ENCODE measurements at places on chromosomes 4 and X.
A peak's percentile ranks its signal among the peaks of the same experiment; 100 is the strongest.

DNA sequence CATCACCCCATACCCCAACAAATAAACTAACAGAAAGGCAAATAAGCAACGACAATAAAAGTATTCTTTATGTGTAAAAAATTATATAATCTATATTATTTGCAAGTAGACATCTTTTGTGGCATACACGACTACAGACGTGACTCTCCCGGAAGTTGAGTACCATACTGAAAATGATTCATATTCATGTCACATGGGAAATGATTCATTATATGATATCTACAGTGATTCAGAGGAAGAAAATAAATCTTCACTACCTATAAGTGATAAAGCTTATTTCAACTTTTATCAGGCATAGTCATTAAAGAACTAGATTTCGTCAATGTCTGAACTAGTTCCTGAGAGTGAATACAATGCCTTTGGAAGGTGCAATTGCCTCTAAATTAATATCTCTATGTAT is 4.6 kb upstream of the ANTXR2 start:
- DNase-seq = no peak

GRCh38 chr4:139410312-139410711 is 43.6 kb upstream of the RAB33B start:
- no peak for DNase-seq

DNA sequence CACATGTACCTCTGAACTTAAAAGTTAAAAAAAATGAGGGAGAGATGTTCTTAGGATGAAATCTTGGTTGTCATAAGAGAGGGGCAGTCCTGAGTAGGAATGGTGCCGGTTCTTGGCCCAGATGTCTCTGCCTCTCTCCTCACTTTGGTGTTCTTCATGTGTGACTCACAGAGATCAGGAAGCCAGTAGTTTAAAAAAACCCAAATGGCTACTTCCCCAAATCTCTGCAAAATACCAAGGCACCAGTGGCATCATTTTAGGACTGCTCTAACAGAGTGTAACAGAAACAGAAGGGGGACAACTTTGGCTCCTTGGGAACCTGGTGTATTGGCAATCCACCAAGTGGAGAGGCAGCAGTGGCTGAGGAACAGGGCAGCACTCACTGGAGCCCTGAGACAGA is 116.8 kb downstream of the SCD5 start:
- DNase-seq = no peak

GRCh38 chr4:5157791-5158770 is 106.8 kb downstream of the STK32B start:
- peak; percentile 71 for DNase-seq

DNA sequence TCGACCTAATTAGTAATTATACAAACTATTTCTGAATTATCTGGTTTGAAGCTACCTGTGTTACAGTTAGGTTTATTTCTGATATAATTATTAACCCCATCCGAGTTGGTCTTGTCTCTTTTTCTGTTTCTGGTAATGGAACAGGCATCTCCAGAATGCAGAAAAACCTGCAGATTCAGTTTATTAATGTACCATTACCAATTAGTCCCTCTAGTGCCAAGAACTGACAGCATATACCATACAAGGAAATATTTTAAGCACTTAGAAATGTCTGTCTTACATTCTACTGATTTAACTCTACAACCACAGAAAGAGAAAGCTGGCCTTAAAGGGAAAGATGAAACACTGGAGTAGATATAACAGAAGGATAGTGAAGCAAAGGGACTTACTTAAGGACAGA is 570.6 kb downstream of the CENPC start:
- peak; percentile 2 for DNase-seq

GRCh38 chr4:77235289-77235854 is 78.4 kb downstream of the CCNG2 start:
- no peak for DNase-seq

DNA sequence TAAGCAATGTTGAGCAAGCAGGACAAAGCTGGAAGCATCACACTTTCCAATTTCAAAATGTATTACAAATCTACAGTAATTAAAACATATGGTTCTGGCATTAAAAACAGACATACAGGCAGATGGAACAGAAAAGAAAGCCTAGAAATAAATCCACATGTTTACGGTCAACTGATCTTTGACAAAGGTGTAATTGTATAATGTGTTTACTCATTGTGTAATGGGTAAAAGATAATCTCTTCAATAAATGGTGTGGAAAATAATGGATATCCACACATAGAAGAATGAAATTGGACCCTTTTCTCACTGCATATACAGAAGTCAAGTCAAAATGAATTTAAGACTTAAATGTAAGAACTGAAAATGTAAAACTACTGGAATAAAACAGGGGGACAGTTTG is 394.2 kb downstream of the ANKRD50 start:
- DNase-seq = no peak

DNA sequence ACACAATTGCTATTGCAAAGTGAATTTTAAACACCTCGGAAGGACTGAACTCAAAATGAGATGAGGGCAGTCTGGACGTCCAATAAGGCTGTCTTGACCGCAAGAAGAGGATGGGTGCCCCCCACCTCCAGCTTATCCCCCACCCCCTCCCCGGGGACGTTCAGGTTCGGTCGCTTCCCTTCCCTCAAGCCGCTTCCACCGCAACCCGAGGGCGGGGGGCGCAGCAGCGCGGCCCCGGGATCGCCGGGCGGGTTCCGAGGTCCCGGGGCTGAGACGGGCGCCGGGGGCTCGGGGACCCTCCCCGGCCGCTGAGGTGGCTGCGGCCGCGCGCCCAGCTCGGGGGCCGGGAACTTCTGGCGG is 480 bp downstream of the USP46 start:
- no peak for DNase-seq

DNA sequence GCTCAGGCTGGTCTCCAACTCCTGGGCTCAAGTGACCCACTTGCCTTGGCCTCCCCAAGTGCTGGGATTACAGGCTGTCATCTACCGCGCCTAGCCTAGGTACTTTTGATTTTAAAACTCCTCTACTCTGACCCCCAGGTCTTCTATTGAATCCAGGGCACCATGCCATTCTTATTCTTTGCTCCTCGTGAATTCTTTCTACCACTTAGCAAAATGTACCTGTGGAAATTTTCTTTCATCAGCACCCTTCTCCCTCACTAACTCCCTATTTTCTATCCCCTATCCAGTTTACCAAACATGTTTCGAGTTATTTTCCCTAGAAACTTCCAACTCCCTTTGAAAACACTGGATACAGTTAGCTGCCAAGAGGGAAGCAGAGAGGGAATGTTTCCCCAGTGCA is 60.0 kb upstream of the RAPGEF2 start:
- no peak for DNase-seq

DNA sequence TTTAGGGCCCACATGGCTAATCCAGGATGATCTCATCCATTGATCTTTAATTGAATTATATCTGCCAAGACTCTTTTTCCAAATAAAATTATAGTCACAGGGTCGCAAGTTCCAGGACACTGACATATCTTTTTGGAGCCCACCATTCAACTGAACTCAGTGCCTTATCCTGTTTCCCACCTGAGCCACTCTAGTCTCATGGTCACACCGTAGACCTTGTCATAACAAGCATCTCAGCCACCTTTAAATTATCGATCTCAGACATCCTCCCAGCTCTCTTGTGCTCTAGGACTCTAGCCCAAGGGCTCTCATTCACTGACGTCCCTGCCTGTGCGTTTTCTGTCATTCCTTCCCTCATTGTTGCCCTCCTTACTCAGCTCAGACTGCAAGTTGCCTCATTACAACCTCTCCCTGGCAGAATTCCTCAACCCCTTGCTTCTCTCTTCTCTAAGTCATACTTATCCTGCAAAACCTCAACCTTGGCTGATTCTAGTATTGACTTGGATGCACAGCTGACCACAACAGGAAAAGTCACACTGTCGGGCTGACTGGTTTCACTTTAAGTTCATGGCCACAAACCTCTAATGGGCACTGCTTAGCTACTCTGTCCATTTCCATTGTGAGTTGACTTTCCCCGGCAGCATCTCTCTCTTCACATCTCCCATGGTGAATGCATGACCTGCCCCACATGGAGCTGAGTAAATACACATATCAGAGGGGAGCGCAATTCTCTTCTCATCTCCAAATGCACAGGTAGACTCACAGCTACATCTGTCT is 91.0 kb upstream of the TRIM2 start:
- DNase-seq = peak; percentile 22

GRCh38 chrX:39249999-39250398 is 448.7 kb downstream of the MID1IP1 start:
- DNase-seq = no peak

- DNase-seq = no peak
Measured at GRCh38 chr4:185016946-185017758, 1.1 kb upstream of the HELT start.

DNA sequence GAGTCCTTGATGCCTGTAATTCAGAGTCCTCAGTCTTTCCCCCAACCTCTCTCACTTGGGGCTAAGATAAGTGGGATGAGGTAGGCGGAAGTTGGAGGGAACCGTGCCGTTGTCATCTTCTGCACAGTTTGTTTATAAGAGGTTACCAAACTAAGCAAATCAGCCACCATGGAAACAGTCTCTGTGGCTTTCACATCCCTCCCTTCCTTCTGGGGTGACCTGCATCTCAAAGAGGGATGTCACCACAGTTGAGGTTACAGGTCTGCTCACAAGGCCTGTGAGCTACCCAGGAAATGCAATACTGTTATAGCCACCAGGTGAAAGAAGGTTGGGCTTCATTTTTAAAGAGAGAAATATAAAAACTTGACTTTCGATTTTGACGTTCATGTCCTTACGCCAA is 26.3 kb downstream of the RTL5 start:
- no peak for DNase-seq

DNA sequence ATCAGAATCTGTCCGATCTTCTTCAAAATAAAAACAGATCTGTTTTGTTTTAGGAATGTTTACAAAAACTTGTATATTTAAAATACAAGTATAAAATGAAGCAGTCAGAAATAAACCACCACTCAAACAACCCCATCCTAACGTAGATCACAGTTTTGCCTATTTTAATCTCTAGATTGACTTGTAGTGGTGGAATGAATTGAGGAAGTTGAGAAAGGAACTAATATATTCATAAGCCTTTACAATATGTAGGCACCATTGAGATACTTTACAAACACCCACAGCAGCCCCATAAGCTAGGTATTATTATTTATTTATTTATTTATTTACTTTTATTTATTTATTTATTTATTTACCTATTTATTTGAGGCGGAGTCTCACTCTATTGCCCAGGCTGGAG is 52.3 kb upstream of the KLF3 start:
- no peak for DNase-seq

DNA sequence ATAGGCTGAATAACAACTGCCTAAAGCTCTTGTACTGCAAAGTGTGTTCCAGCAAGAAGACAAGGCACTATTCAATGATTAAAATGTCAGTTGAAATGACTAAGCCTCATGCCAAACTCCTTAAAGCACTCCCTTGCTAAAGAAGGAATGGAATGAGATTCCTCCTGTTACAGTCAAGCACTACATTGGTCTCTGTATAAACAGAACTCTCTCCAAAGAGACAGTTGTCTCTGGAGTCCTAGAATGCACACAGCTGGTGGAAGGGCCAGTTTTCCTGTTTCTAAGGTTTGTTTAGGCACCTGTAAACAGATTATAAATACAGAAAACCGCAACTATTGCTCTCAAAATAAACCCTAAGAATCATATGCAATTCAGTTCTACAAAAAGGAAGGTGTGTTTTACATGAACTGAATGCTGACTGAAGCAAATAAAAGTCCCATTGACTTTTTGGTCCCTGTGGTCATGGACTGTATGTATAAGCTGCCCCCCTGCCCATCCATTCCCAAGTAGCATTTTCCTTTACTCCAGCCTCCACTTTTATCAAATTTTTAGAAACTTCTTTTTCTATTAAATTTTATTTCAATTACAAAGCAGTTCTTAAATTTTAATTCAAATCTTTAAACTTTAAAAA is 47.0 kb downstream of the FAT1 start:
- DNase-seq = peak; percentile 91

DNA sequence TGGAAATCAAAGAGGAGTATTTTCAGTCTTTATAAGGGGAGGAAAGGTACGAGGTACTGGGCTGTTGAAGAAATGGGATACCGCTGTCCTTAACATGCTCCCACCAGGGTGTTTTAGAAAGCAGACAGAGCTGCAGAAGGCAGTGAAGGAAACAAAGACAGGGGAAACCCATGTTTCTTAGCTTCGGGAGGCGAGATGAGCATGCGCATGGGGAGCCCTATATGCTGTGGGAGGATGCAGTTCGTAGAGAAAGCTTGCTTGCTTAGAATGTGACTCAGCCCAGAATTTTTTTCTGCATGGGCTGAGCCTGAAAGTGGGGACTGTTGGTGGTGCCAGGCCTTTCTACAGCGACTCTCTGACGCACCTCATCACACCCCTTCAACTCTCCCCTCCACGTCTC is 28.8 kb upstream of the SCOC start:
- no peak for DNase-seq

GRCh38 chr4:20395160-20395773 is 143.6 kb downstream of the SLIT2 start:
- peak; percentile 50 for DNase-seq

GRCh38 chrX:112935029-112935428 is 94.4 kb upstream of the AMOT start:
- no peak for DNase-seq

DNA sequence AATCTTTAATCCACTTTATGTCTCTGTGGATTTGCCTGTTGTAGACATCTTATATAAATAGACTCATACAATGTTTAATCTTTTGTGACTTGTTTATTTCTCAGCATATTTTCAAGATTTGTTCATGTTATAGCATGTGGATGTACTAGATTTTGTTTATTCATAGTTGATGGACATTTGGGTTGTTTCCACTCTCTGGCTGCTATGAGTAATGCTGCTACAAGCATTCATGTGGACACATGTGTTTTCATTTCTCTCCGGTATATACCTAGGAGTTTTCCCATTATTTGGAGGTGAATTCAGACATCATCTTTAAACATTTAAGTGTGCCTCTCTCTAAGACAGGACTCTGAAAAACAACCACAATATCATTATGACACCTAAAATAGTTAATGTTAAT is 2.3 kb downstream of the IKBKG start:
- no peak for DNase-seq

- DNase-seq = no peak
Measured at GRCh38 chrX:149718757-149719156, 6.9 kb downstream of the MAGEA11 start.

DNA sequence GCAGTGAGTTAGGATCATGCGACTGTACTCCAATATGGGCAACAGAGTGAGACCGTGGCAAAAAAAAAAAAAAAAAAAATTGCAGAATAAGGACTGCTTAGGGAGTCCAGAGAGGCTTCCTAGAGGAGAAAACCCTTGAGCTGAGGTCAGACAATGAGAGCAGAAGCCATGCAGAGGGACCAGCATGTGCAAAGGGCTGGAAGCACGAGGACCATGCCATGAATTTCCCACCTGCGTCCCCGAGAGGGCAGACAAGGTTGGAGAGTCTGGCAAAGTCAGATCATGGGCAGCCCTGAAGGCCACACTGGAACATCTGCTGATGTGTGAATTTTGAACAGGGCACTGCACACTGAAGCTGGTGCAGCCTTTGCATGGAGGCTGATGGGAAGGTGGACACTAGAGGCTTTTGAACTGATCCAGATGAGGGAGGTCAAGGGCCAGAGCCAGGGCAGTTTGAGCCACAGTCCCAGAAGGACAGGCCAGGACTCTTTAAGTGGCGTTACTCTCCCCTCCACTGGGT is 6.5 kb upstream of the JAKMIP1 start:
- no peak for DNase-seq

GRCh38 chrX:119089619-119090018 is 16.8 kb downstream of the CT47C1 start:
- DNase-seq = no peak

GRCh38 chrX:82998163-82998562 is 509.9 kb upstream of the POU3F4 start:
- DNase-seq = no peak

Data from fibroblast of skin of scalp (primary cell).